Activated T-cell treated with anti-CD3 and anti-CD28 coated beads, Interleukin-2, amount 50 U/mL, for 48 hours (primary cell): ENCODE measurements at places on chromosomes 2 and 18.

- peak; percentile 60 for DNase-seq
These were observed 120.0 kb upstream of the EPC2 start for GRCh38 chr2:148524519-148524919.

- no peak for DNase-seq
These were observed 22.3 kb upstream of the ERICH2 start for GRCh38 chr2:170747921-170748320.

GRCh38 chr2:162379719-162380580 is 36.0 kb downstream of the GCA start:
- no peak for DNase-seq

GRCh38 chr2:10398496-10398895 is 49.6 kb downstream of the ODC1 start:
- no peak for DNase-seq

- DNase-seq = no peak
These were observed 27.5 kb downstream of the SATB2 start for GRCh38 chr2:199430214-199430613.

- no peak for DNase-seq
These were observed 57.5 kb downstream of the MALT1 start for GRCh38 chr18:58728719-58729118.

DNA sequence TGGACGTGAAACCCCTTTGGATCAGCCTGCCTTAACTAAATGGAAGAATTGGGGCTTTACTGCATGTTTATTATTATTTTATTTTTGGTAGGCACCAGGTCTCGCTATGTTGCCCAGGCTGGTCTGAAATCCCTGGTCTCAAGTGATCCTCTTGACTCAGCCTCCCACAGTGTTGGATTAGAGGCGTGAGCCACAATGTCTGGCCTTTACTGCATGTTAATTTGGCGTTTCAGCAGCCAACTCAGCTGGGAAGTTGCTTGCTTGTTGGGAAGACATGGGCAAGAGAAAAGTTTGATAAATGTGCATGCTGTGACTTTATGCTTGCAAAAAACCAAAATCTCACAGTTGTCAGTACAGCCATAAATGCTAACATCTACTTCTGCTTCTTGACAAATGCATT is 105.1 kb downstream of the FMNL2 start:
- DNase-seq = no peak

- DNase-seq = no peak
These were observed 16.5 kb upstream of the SERPINB7 start for GRCh38 chr18:63758615-63759240.

DNA sequence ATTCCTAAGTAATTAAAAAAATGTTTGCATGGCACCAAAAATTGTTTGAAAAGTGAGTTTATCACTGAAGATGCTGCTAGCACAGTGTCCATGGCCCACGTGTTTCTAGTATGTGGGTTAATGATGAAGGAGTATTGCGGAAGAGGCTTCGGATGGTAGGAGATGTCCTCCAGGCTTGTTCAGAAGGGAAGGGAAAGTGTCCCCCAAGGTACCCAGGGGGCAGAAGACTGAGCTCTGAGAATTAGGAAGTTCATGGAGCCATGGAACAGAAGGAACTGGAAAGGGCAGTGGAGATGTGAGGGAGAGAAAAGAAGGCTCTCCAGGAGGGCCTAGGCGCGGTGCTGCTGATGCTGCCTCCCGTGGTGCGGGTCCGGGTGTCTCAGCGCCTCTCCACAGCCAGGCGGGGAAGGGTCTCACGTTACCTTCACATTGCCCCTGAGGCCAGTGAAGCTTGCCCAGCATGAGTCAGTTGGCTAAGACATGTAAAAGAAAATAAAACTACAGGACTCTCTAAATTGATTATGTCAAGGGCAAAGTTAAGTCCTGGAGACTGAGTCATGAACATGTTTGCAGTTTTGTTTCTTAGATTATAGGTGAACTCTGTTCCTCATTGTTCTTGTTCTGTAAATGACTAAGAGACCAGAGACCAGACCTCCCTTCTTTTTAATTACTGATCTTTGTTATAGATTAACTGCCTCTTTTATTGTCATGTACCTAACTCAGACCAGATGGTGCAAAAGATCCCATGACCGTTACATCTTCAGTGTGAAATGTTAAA is 89.0 kb downstream of the MTCL1 start:
- no peak for DNase-seq

DNA sequence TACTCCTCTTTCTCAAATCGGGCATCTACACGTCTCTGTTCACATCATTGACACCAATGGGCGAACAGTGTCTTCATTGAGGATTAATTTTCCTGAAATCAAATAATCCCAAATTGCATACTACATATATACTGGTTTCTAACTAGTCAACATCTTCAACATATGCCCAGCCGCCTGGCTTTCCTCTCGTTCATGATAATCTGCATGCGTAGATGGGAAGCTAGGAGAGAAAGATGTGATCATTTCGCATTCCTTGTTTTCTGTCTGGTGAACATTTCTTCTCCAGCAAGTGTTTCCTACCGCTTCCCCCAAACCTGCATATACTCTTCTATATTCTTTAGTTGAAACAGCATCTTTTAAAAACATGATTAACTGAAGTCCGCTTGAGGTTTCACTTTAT is 7.4 kb downstream of the TWIST2 start:
- DNase-seq = no peak

GRCh38 chr2:69244882-69245281 is 142.1 kb downstream of the GFPT1 start:
- no peak for DNase-seq

DNA sequence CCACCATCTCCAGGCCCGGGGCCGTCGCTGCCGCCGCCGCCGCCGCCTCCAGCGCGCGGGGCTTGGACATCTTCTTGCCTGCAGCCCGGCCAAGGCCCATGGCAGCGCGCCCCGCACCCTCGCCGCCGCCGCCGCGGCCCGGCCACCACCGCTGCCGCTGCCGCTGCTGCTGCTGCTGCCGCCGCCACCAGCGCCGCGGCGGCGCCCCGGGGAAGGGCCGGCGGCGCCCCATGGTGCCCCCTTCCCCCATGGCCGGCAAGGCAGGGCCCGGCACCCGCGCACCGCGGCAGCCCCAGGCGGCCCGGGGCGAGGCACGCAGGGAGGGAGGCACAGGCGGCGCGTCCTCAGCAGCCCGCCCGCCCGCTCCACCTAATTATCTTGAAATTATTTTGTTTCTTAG is 3057.4 kb downstream of the RPIA start:
- no peak for DNase-seq

DNA sequence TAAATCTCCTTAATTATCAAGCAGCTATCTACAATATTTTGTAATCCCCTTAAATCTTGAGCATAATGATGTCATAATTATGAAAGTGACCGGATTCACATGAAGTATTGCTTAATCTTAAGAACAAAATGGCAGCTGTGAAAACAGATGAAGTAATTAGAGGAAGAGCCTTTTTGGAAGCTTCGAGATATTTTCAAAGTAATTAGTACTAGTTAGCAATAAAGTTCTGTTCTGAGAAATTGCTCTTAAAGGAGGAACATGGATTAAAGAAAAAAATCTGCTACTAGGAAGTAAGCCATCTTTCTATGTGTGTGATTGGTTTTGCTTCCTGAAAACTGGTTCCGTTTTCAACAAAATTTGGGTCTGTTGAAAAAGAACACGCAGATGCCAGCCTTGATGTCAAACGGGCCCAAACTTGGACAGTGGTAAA is 18.3 kb downstream of the CLUL1 start:
- no peak for DNase-seq

GRCh38 chr2:120939595-120940318 is 204.1 kb downstream of the GLI2 start:
- no peak for DNase-seq

DNA sequence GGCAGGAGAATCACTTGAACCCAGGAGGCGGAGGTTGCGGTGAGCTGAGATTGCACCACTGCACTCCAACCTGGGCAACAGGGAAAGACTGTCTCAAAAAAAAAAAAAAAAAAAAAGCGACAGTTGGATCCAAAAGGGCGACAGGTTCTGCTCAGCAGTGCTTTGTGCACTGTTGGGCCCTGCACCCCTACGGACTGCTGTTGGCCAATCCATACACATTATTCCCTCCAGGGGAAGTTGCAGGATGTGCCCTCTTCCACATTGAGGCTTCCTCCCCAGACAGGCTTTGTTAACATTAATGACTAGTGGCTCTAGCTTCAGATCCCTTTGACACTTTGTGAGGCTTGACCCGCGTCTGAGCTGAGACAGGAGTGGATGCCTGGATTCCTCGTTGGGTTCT is 9.4 kb downstream of the NT5DC4 start:
- no peak for DNase-seq

DNA sequence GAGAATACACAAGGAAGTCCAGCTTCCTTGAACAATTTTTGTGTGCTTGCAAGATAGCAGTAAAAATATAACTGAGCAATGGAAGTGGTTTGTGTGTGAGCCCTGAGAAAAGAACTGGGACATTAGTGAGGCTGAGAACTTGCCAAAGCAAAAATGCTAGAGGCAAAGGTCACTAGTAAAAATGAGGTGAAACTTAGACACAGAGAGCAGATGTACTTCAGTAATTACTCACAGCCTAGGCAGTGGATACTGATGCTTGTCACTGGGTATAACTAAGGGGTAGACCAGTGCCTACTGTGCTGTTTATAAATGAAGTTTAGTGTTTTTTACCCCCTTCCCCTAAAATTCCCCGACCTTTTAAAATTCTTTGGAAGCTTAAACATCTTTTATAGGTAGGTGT is 450.1 kb downstream of the LPIN1 start:
- DNase-seq = no peak

- peak; percentile 53 for DNase-seq
These were observed 56.1 kb downstream of the SLC35F5 start for GRCh38 chr2:113700186-113700841.
